ENCODE measurements at places on chromosomes 16 and 17. TPM values are rescaled to one million over a fixed set of nuclear protein-coding genes. Genes with fewer than 3 reads are reported as not detected.

The MT1M gene
- total RNA-seq, result not detected

The HASPIN gene
- 6.7 TPM for total RNA-seq

The MRPL38 gene
- total RNA-seq, result 132 TPM

The CDH11 gene
- total RNA-seq, result not detected

The HS3ST3B1 gene
- 3.3 TPM for total RNA-seq

The PROCA1 gene
- 11.0 TPM for total RNA-seq

The TLK2 gene
- total RNA-seq, result 54.6 TPM

The KCNH6 gene
- total RNA-seq, result not detected

The PRSS33 gene
- total RNA-seq, result not detected

The EFNB3 gene
- not detected for total RNA-seq

The FN3KRP gene
- total RNA-seq, result 28.5 TPM

The OR2C1 gene
- 0.80 TPM for total RNA-seq

The EXOSC6 gene
- total RNA-seq, result 30.5 TPM

The CCL17 gene
- total RNA-seq, result 7.0 TPM

The WFIKKN1 gene
- total RNA-seq, result 0.47 TPM

The CTRL gene
- total RNA-seq, result 4.1 TPM

The CCDC102A gene
- total RNA-seq, result 15.5 TPM

The NPIPA8 gene
- total RNA-seq, result 0.51 TPM

The EME2 gene
- total RNA-seq, result 37.1 TPM

The MYH1 gene
- not detected for total RNA-seq

The CDK5R1 gene
- 9.6 TPM for total RNA-seq

The KRTAP4-3 gene
- not detected for total RNA-seq

The ITGA2B gene
- not detected for total RNA-seq

The FMNL1 gene
- 351 TPM for total RNA-seq

The BPTF gene
- 166 TPM for total RNA-seq

The ZACN gene
- total RNA-seq, result 0.34 TPM

The KRTAP3-2 gene
- not detected for total RNA-seq

The PLEKHH3 gene
- total RNA-seq, result 1.4 TPM

The P2RX1 gene
- total RNA-seq, result 26.0 TPM

The MPP2 gene
- not detected for total RNA-seq

The ATP2C2 gene
- total RNA-seq, result not detected

The TBC1D3H gene
- not detected for total RNA-seq

Measured in activated B cell treated with CpG ODN at 0.5 μM for 24 hours (primary cell).